ENCODE measurements at places on chromosomes 6 and 20. TPM values are rescaled to one million over a fixed set of nuclear protein-coding genes. Genes with fewer than 3 reads are reported as not detected.

GRCh38 chr6:112501705-112502104 lies 154.6 kb downstream of the RFPL4B start:
- H3K4me1 ChIP-seq = no peaks in the 10 kb centered on the region
- H3K27ac ChIP-seq = no peak overlapping the region
- no peaks in the 10 kb centered on the region for H3K27me3 ChIP-seq
- no peak overlapping the region for H3K4me3 ChIP-seq
- H3K36me3 ChIP-seq = no peaks in the 10 kb centered on the region
- peak; percentile 19 for DNase-seq

GRCh38 chr6:70819646-70820045 lies 137.2 kb downstream of the B3GAT2 start:
- H3K27me3 ChIP-seq = no peaks in the 10 kb centered on the region
- no peak overlapping the region for H3K4me3 ChIP-seq
- peaks cover 14% of the 10 kb centered on the region for H3K4me1 ChIP-seq

DNA sequence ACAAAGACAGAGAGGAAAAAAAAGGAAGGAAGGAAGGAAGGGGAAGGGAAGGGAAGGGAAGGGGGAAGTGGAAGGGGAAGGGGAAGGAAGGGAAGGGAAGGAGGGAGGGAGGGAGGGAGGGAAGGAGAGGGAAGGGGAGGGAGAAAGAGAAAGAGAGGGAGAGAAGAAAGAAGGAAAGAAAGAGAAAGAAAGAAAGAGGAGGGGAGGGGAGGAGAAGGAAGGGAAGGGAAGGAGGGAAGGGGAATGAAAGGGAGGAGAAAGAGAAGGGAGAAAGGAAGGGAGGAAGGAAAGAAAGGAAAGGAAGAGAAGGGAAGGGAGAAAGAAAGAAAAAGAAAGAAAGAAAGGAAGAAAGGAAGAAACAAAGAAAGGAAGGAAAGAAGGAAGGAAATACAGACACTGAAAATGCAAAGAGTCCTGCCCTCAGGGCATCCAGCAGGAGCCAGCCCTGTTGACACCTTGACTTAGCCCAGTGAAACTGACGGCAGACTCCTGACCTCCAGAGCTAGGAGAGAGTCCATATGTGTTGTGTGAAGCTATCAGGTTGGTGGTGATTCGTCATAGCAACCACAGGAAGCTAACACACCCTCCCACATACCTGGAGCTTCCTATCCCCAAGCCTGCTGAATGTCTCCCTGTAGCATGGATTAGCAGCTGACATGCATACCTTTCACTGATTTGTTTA lies 58.7 kb upstream of the SULF2 start:
- peaks cover 59% of the 10 kb centered on the region for H3K27me3 ChIP-seq
- H3K27ac ChIP-seq = no peak overlapping the region
- H3K4me1 ChIP-seq = no peaks in the 10 kb centered on the region
- no peak for DNase-seq
- H3K36me3 ChIP-seq = no peaks in the 10 kb centered on the region
- H3K4me3 ChIP-seq = no peak overlapping the region

GRCh38 chr6:27295301-27296079 lies 16.6 kb downstream of the POM121L2 start:
- no peak for DNase-seq
- no peak overlapping the region for H3K27ac ChIP-seq
- H3K4me1 ChIP-seq = no peaks in the 10 kb centered on the region
- H3K36me3 ChIP-seq = no peaks in the 10 kb centered on the region
- H3K27me3 ChIP-seq = peaks cover 100% of the 10 kb centered on the region

- DNase-seq = no peak
- H3K27ac ChIP-seq = no peak overlapping the region
- H3K27me3 ChIP-seq = peaks cover 6% of the 10 kb centered on the region
- no peak overlapping the region for H3K4me3 ChIP-seq
- peaks cover 17% of the 10 kb centered on the region for H3K4me1 ChIP-seq
Observed at GRCh38 chr6:107709341-107709740, 114.8 kb downstream of the SCML4 start.

GRCh38 chr6:41463062-41463930 lies 82.9 kb upstream of the FOXP4 start:
- no peaks in the 10 kb centered on the region for H3K4me1 ChIP-seq
- peaks cover 54% of the 10 kb centered on the region for H3K27me3 ChIP-seq
- H3K27ac ChIP-seq = no peak overlapping the region
- no peaks in the 10 kb centered on the region for H3K36me3 ChIP-seq
- peak; percentile 73 for DNase-seq
- H3K4me3 ChIP-seq = no peak overlapping the region

DNA sequence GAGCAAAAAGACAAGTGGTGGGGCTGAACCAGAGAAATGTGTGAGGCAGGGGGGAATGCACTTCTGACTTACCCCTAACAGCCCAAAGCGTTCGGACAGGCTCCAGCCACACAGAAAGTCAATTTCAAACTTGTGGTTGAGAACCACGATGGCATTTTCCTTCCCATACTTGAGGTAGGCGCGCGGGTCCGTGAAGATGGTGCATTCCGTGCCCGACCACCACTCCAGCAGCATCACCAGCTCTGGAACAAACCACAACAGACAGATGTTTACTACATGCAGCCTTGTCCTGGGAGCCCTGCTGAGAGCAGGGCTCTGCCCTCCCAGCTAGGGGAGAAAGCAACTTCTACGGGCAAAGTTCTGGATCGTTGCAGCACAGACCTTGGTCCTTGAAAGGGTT lies 107.7 kb downstream of the AGPAT4 start:
- no peak for DNase-seq
- no peak overlapping the region for H3K4me3 ChIP-seq
- H3K36me3 ChIP-seq = peaks cover 23% of the 10 kb centered on the region
- H3K27me3 ChIP-seq = no peaks in the 10 kb centered on the region

DNA sequence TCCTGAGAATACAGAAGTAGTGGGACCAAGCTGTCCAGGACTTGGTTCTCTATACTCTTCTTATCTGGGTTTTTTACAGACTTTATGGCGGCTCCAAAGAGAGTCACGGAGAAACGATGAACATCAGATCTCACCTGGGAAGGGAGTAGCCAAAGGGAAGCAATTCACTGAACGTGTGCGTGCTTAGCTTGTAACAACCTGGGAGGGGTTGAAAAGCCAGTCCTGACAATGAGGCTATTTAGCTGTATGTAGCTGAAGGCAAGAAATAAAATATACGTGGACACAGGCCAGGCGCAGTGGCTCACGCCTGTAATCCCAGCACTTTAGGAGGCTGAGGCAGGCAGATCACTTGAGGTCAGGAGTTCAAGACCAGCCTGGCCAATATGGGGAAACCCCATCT lies 18.2 kb upstream of the RBL1 start:
- no peak for DNase-seq
- no peak overlapping the region for H3K4me3 ChIP-seq
- no peaks in the 10 kb centered on the region for H3K36me3 ChIP-seq
- no peaks in the 10 kb centered on the region for H3K27me3 ChIP-seq
- no peak overlapping the region for H3K27ac ChIP-seq
- no peaks in the 10 kb centered on the region for H3K4me1 ChIP-seq

DNA sequence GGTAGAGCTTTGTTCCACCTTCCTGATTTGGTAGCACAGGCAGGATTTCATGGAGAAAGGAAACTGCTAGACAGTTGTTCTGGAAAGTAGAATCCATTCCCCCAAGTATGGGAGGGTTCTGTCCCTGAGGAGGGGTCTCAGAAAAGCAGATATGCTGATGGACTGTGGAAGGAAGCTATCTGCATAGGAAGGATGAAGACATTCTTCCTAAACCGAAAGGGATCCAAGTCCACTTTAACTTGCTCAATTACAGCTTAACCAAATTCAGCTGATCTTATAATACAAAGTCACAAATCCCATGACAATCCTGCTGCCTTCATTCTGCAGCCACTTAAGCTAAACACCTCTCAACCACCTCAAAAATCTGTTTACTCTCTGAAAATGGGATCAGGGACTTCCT lies 2.6 kb downstream of the MAN1A1 start:
- no peak for DNase-seq
- H3K4me3 ChIP-seq = peak overlapping the region; percentile 94
- H3K4me1 ChIP-seq = peaks cover 82% of the 10 kb centered on the region
- H3K27me3 ChIP-seq = no peaks in the 10 kb centered on the region

GRCh38 chr6:14500809-14501208 lies 383.2 kb downstream of the CD83 start:
- H3K27ac ChIP-seq = no peak overlapping the region
- no peak for DNase-seq
- H3K4me3 ChIP-seq = no peak overlapping the region
- H3K27me3 ChIP-seq = no peaks in the 10 kb centered on the region

DNA sequence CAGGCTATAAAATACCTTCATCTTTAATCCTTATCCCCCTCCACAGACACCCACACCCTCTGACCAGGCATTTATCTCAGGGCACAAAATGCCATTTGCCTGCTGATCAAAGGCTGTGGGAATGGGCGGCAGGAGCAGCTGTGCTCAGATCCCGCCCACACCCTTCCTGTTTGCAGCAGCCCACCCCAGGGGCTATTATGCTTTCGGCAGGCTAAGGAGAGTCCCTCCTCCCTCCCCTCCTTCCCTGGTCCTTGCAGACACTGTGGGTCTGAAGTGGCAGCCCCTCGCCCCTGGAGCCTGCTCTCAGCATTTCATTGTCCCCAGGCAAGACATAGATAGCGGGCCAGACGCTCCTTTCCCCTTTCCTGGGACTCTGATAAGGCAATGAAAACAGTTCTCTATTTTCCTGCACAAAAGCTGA lies 220.8 kb upstream of the HEY2 start:
- no peaks in the 10 kb centered on the region for H3K36me3 ChIP-seq
- H3K27ac ChIP-seq = no peak overlapping the region
- no peak overlapping the region for H3K4me3 ChIP-seq
- H3K27me3 ChIP-seq = peaks cover 11% of the 10 kb centered on the region

- no peak for DNase-seq
- H3K36me3 ChIP-seq = no peaks in the 10 kb centered on the region
- H3K4me1 ChIP-seq = no peaks in the 10 kb centered on the region
- H3K27me3 ChIP-seq = peaks cover 13% of the 10 kb centered on the region
Observed at GRCh38 chr6:135655055-135655454, 157.5 kb upstream of the AHI1 start.

Gene C2
- 9.7 TPM for total RNA-seq

Gene TUBB2B
- total RNA-seq = 1.4 TPM

Gene KCNK5
- total RNA-seq = 0.47 TPM

Gene GTSF1L
- total RNA-seq = not detected

Gene CCM2L
- total RNA-seq = 7.5 TPM

Data from left ventricle myocardium inferior (tissue), 1 donor.